Activated CD8-positive, alpha-beta memory T cell treated with anti-CD3 and anti-CD28 coated beads, Interleukin-2, amount 50 U/mL, for 4 hours (primary cell): ENCODE measurements at places on chromosomes 3 and 15.
A peak's percentile ranks its signal among the peaks of the same experiment; 100 is the strongest.

- DNase-seq: no peak
Observed at GRCh38 chr3:154217671-154218070, 96.5 kb downstream of the ARHGEF26 start.

- peak; percentile 40 for DNase-seq
Observed at GRCh38 chr3:189355481-189356201, 183.9 kb downstream of the TPRG1 start.

GRCh38 chr3:63709576-63709975 lies 57.1 kb downstream of the SNTN start:
- no peak for DNase-seq

GRCh38 chr3:135246027-135246426 lies 451.0 kb downstream of the EPHB1 start:
- DNase-seq: no peak

- no peak for DNase-seq
Observed at GRCh38 chr3:160106905-160107861, 118.0 kb upstream of the C3orf80 start.

- no peak for DNase-seq
Observed at GRCh38 chr3:9761919-9762318, 7.8 kb downstream of the CAMK1 start.

DNA sequence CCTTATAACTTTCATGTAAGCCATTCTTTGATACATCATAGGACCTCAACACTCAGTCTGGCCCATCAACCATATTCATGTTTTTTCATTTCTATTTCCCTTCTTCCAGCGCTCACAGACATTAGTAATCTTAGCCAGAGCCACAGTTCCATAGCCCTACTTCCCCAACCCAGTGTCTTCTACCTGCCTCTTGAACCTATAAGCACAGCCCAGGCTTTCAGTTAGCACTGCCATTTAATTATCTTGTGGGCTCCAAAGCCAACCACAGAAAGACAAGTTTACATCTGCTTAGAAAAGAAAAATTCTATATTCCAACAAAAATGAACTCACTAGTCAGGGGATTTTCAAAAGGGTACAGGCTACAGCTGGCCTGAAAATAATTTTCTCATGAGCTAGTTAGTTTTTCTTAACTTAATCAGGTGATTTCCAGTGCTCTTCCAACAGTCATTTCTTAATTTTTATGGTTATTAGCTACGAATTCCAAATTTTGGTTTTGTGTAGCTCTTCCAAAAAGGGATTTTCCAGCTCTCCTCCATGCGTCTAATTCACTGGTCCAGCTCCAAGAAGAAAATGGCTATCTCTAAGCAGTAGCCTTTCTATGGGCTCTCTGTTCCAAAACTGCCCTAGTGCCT lies 13.7 kb downstream of the CD200 start:
- DNase-seq: no peak

- DNase-seq: no peak
Observed at GRCh38 chr15:80549191-80549590, 145.0 kb downstream of the ARNT2 start.

DNA sequence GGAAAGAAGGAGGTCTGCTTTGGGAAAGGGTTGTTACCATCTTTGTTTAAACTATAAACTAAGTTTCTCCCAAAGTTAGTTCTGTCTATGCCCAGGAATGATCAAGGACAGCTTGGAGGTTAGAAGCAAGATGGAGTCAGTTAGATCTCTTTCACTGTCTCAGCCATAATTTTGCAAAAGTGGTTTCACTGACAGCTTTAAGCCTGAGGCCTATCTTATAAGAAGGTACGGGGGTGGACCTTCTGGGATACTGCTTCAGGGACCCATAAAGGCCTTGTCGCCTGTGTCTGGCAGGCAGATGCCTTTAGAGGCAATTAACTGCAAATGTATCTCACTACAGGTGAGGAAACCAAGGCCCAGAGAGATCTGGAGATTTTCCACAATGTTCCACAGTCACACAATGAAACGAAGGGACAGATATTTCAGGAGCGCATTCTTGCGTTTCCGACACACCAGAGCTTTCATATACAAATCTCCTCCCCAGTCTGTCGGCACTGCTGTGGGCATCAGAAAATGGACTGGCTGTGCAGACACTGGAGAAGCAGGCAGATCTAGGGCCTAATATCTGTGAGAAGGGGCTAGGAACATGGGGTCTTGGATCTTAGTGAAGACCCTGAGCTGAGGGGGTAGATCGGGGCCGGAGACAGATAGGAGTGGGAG lies 169.5 kb upstream of the SMAD3 start:
- no peak for DNase-seq

DNA sequence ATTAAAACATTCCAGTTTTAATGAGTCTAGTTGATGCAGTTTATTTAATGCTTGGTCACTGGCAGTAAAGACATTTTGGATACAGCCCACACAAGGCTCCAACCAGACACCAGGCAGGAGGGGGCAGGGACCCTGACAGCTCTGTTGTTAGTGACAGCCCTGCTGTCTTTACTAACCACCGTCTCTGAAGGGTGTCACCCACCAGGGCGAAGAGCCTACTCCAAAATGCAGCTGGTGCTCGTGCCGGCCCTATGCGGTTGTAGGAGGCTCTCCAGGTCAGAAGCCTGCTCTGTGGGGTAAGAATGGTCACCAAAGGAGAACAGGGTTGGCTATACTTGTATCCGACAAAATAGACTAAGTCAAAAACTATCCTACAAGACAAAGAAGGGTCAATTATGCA lies 132.2 kb downstream of the ATP10A start:
- no peak for DNase-seq

DNA sequence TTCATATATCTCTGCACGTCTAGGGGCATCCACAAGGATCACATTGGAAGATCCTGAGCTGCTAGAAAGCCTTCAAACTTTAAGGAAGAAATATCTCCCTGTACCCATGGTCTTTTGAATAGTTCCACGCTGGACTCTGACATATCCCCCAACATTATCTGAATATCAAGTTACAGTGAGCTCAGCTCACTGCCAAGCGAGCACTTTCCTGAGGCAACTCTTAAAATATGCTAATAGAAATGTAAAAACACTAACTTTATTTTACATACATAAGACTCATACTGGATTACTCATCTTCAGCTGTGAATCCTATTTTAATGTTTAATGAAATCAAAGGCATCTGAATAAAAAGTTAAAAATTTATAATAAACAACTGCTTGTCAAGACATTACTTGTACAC lies 420.2 kb upstream of the CCDC54 start:
- DNase-seq: no peak

- DNase-seq: no peak
Observed at GRCh38 chr15:100311833-100312476, 29.8 kb downstream of the ADAMTS17 start.

- DNase-seq: no peak
Observed at GRCh38 chr15:84616235-84616634, 15.4 kb downstream of the ZSCAN2 start.

DNA sequence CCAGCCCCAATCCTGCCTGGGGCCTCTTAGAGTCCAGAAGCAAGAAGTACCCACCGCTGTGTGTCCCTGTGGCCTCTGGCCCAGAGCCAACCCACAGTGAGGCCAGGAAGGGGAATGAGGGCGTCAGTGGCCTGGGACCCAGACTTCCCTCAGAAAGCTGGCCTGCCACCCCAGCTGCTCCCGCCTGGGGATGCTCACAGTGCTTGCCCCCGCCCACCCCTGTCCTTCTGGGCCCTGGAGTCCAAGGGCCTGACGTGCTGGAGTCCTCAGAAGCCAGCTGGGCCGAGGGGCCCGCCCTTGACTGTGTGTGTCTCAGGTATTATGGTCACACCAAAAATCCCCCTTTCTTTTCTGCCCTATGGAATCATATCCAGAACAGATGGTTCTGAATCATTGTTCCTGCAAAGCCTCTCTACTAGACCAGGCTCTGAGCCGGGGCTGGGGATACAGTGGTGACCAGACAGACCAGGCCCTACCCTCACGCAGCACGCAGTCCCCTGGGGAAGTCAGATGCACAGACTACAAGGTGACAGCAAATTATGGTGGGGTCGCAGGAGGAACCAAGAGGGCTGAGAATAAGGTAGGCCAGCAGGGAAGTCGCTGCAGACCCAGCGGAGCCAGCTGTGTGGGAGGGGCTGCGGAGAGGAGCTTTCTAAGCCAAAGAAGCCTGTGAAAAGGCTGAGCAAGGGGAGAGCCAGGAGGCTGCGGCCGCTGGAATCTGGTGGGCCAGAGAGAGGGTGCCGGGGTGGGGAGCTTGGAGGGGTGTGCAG lies 99.1 kb downstream of the VGLL4 start:
- DNase-seq: no peak
